Regular cardiac myocyte (primary cell): ENCODE measurements at places on chromosomes 1 and 21. TPM values are rescaled to one million over a fixed set of nuclear protein-coding genes. Genes with fewer than 3 reads are reported as not detected.

The PLCH2 gene
- total RNA-seq: under 0.01 and 0.38 TPM in 2 replicates

The ADORA3 gene
- total RNA-seq: not detected in 2 replicates

The AHCTF1 gene
- 24.2 and 32.8 TPM in 2 replicates for total RNA-seq

The GPR52 gene
- total RNA-seq: 0.28 and 0.38 TPM in 2 replicates

The FCAMR gene
- total RNA-seq: under 0.01 TPM in 1 of 2 replicates, not detected in the other

The SDHB gene
- total RNA-seq: 106 and 146 TPM in 2 replicates

The NBPF6 gene
- total RNA-seq: not detected in 2 replicates

The ATP1A2 gene
- total RNA-seq: 0.28 TPM in 1 of 2 replicates, not detected in the other

The SPRR1B gene
- not detected in 2 replicates for total RNA-seq

The GFI1 gene
- total RNA-seq: under 0.01 and 1.2 TPM in 2 replicates

The UBL4B gene
- not detected in 2 replicates for total RNA-seq

The TFAP2E gene
- total RNA-seq: under 0.01 TPM in 2 replicates

The UBXN10 gene
- total RNA-seq: under 0.01 and 0.28 TPM in 2 replicates

The ST7L gene
- total RNA-seq: 21.1 and 21.7 TPM in 2 replicates

The ETV3L gene
- not detected in 2 replicates for total RNA-seq

The FMO2 gene
- 1.3 and 27.9 TPM in 2 replicates for total RNA-seq

The LAMTOR2 gene
- total RNA-seq: 55.5 and 78.2 TPM in 2 replicates

The AK5 gene
- total RNA-seq: 77.0 and 80.9 TPM in 2 replicates

The MEX3A gene
- 1.1 and 1.2 TPM in 2 replicates for total RNA-seq

The AIRE gene
- 0.28 TPM in 1 of 2 replicates, not detected in the other for total RNA-seq

The TNFRSF25 gene
- total RNA-seq: 5.0 and 6.8 TPM in 2 replicates

The FMO5 gene
- total RNA-seq: 0.19 and 2.5 TPM in 2 replicates

The THEM5 gene
- not detected in 2 replicates for total RNA-seq

The SPATA17 gene
- total RNA-seq: 0.77 and 1.1 TPM in 2 replicates

The TMCO1 gene
- total RNA-seq: 101 and 110 TPM in 2 replicates

The UQCRHL gene
- total RNA-seq: 1.2 and 2.0 TPM in 2 replicates

The HCRTR1 gene
- total RNA-seq: under 0.01 TPM in 1 of 2 replicates, not detected in the other

The MLLT11 gene
- total RNA-seq: 5.9 and 6.3 TPM in 2 replicates

The PRR9 gene
- total RNA-seq: not detected in 2 replicates

The MCOLN3 gene
- under 0.01 and 0.28 TPM in 2 replicates for total RNA-seq

The TRMT13 gene
- 10.7 and 14.4 TPM in 2 replicates for total RNA-seq

The NBPF10 gene
- total RNA-seq: 2.5 and 3.1 TPM in 2 replicates

The SEC16B gene
- total RNA-seq: 1.7 and 2.3 TPM in 2 replicates

The NR5A2 gene
- under 0.01 and 0.19 TPM in 2 replicates for total RNA-seq

The DCST1 gene
- total RNA-seq: not detected in 2 replicates

The TMEM269 gene
- total RNA-seq: under 0.01 TPM in 1 of 2 replicates, not detected in the other

The LCE2B gene
- not detected in 2 replicates for total RNA-seq

The ITLN2 gene
- 1.4 TPM in 1 of 2 replicates, not detected in the other for total RNA-seq

The GJA8 gene
- total RNA-seq: not detected in 2 replicates

The ATP1A4 gene
- under 0.01 TPM in 1 of 2 replicates, not detected in the other for total RNA-seq

The RUNX3 gene
- total RNA-seq: not detected in 2 replicates

The HPCAL4 gene
- total RNA-seq: under 0.01 TPM in 1 of 2 replicates, not detected in the other

The CNR2 gene
- not detected in 2 replicates for total RNA-seq

The LYPD8 gene
- 0.28 TPM in 1 of 2 replicates, not detected in the other for total RNA-seq

The LCK gene
- not detected in 2 replicates for total RNA-seq

The AMY2A gene
- total RNA-seq: not detected in 2 replicates

The WDR3 gene
- 17.8 and 31.2 TPM in 2 replicates for total RNA-seq

The LRRC8D gene
- 21.9 and 24.5 TPM in 2 replicates for total RNA-seq

The KCNA3 gene
- total RNA-seq: 0.28 TPM in 1 of 2 replicates, not detected in the other
